Activated effector memory CD4-positive, alpha-beta T cell treated with Interleukin-2 at 50 U/mL for 16 hours (primary cell): ENCODE measurements at places on chromosomes 6 and 20.

DNA sequence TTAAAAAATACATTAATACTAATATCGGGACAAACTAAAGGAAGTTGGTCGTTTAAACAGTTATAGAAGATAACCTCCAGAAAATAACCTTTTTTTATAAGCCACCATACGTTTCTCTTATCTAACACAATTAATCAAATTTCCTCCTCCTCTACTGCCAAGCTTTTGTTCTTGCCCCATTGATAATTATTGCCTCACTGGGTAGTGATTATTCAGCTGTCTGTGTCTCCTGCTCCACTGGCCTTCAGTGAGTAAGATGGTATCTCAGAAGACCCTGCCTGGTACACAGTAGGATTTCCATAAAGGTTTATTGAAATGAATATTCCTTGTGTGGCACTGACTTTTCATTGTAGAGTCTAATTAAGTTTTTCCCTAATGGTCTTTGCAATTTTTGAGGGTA is 165.5 kb upstream of the SCGN start:
- no peak for DNase-seq

GRCh38 chr6:20203561-20204511 is 8.4 kb downstream of the MBOAT1 start:
- no peak for DNase-seq

DNA sequence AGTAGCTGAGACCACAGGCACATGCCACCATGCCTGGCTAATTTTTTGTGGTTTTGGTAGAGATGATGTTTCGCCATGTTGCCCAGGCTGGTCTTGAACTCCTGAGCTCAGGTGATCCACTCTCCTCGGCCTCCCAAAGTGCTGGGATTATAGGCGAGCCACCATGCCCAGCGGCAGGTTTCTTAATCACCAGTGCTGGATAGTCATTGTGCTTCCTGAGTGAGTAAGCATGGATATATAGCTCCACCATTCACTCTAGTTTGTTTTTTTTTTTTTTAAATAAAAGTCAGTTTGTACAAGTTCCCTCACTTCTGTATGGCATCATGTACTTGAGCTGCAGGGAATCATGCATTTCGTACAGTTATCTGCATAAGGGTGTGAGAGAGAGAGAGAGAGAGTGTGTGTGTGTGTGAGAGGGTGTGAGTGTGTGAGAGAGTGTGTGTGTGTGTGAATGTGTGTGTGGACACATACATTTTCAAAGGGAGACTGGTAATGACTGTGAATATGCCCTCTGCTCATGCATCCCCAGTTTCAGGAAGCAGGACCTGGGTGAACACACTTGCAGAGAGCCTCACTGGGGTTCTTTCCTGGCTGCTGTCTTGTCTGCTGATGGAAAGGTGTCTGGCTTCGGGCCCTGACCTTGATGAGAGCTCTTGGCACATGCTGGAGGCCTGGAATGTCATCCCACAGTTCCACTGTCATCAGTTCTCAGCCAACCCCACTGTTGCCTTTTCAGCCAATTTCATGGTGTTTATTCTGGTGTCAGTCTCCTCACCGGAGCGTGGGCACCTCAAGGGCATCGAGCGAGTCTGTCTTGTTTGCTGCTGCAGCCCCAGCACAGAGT is 65.0 kb upstream of the XRN2 start:
- no peak for DNase-seq

DNA sequence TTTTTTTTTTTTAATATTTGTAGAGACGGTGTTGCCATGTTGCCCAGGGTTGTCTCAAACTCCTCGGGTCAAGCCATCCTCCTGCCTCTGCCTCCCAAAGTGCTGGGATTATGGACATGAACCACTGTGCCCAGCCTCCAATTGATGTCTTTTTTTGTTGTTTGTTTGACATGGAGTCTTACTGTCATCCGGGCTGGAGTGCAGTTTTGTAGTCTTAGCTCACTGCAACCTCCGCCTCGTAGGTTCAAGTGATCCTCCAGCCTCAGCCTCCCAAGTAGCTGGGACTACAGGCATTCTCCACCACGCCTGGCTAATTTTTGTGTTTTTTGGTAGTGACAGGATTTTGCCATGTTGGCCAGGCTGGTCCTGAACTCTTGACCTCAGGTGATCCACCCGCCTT is 9.4 kb upstream of the MROH8 start:
- no peak for DNase-seq

DNA sequence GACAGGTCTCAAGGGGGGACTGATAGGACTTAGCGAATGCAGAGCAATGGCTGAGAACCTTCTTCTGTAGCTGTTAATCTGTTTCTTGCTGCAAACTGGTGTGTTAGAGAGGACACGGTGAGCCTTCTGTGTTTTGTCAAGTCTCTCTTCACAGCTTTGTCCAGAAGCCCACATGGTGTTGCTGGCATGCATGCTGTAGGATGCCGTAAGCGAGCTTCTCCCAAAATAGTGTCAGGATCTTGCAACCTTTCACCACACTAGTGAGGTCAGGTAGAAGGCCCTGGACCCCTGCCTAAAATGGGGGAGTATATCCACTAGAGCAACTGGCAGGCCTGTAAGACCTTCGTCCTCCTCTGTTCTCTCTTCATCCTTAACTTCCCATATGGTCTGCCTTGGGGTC is 51.9 kb upstream of the GLP1R start:
- DNase-seq: no peak

DNA sequence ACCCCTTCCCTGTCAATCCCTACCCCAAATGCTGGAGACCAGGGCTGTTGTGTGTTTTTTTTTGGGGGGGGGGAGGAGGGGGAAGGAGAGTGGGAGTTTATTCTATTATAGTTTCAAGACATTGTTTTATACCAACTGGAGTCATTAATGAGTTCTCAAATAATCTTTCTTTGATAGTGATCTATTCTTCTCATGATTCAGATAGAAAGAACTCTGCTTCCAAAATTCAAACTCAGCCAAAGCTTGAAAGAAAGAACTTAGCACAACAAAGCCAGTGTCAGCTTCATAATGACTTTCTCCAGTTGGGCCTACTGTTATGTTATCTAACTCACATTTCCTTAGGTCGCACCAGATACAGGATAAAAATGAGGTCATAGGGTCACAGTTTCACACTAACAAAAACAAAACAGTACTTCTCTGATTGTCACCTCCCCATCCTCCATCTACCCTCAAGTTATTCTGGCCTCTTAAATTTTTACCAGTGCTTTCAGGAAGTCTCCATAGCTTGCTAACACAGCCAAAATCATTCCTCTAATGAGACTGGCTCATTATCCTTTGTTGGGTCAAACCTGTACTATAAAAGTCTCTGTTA is 19.0 kb upstream of the MAP3K7 start:
- DNase-seq: no peak

GRCh38 chr6:35729722-35730121 is 7.1 kb upstream of the ARMC12 start:
- DNase-seq: no peak

DNA sequence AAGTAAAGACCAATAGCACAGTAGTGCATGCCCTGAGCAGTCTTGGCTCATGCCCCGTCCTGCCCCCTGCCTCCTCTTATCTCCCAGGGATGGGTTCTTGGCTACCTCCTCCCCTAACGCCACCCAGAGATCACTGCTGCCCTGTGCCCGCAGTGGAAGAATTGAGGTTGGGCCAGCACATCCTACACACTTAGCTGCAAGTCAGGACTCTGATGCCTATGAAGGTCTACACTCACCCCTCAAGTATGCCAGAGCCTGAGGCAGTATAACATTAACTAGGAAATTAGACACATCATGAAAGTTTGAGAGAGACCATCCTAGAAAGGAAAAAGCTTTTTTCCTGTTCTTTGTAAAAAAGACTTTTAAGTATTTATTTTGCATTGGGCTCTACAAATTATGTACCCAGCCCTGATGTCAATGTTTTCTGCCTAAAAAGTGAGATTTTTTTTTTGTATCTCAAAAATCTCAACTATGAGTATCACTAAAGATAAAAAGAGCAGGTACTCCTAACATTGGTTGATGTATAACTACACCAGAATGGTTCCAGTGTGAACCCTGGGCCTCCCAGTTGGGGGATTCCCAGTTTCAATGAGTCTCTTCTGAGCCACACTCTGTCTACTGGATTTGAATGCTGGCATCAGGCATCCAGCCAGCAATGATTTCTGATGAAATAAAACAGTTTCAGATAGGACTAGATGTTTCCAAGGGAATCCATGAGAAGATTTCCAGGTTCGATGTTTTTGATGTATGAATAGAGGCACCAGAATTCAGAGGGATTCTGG is 115.4 kb downstream of the ISM1 start:
- no peak for DNase-seq

DNA sequence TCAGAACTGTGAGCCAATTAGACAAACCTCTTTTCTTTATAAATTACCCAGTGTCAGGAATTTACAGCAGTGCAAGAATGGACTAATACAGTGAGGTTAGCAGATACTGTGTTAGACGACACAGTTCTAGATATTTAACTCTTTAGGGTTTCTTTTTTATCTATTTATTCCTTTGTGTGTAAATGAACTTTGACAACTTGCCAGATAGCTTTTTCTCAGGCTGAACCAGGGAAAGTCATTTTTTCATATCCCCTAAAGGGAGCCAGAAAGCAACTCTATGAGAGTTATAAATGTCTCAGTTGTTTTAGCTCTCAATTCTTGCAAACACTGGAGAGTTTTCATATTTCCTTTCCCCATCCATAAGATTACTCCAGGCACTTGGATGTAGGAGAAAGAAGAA is 277.3 kb downstream of the PHF3 start:
- DNase-seq: no peak

GRCh38 chr20:33320006-33320405 is 37.0 kb downstream of the BPIFB1 start:
- no peak for DNase-seq

DNA sequence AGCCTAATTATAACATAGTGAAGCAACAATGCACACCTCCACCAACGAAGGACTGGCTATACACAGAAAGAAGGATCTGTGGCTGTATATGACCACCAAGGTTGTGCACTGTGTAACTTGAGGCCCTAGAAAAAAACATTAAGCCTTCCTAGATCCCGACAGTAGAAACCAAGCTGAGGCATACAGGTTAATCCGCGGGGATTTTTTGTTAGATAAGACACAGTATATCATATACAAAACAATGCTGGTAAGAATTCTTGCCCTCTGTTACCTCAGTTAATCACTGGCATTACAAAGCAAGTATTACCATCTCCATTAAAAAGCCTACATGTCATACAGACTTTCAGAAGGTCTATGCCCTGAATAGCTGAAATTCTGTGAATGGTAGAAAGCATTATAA is 228.8 kb downstream of the TBC1D32 start:
- no peak for DNase-seq

- no peak for DNase-seq
Observed at GRCh38 chr20:38023181-38024001, 9.9 kb downstream of the TTI1 start.

GRCh38 chr6:7153789-7154188 is 46.0 kb downstream of the RREB1 start:
- DNase-seq: no peak

DNA sequence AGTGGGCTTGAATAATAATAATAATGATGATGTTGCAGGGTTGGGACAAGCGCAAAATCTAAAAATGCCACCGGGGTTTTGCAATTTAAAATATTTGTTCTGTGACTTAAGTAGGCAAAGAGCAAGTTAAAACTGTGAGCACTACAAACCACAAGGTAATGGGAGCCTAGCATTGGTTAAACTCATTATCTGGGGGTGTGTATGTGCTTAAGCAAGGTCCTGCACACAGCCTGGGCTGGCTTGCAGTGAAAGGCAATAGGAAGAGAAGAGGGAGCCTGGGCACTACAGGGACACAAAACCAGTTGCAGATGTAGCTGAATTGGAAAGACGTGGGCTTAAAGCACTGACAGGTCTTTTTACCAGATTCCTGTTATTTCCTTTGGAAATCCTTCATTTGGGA is 11.7 kb downstream of the SIM1 start:
- DNase-seq: no peak
